ENCODE measurements at places on chromosomes 1 and 21. TPM values are rescaled to one million over a fixed set of nuclear protein-coding genes. Genes with fewer than 3 reads are reported as not detected.

Gene SPATA6
- 10.8 TPM for total RNA-seq

Gene HPCAL4
- 2.5 TPM for total RNA-seq

Gene ZNF593OS
- not detected for total RNA-seq

Gene NCAM2
- 5.4 TPM for total RNA-seq

Gene ADGRL2
- total RNA-seq, result 42.2 TPM

Gene SPATA46
- total RNA-seq, result not detected

Gene ARHGAP30
- total RNA-seq, result 3.7 TPM

Gene LAPTM5
- total RNA-seq, result 31.5 TPM

Gene CRP
- not detected for total RNA-seq

Gene CELA3B
- total RNA-seq, result not detected

Gene PLEKHN1
- total RNA-seq, result not detected

Gene RCSD1
- 41.6 TPM for total RNA-seq

Gene CRABP2
- total RNA-seq, result not detected

Gene FMO5
- 8.2 TPM for total RNA-seq

Gene SMPDL3B
- not detected for total RNA-seq

Gene HSD3B2
- not detected for total RNA-seq

Gene SLAMF6
- 0.46 TPM for total RNA-seq

Gene CDC14A
- 2.7 TPM for total RNA-seq

Gene SPRR5
- not detected for total RNA-seq

Gene TRIM67
- 0.11 TPM for total RNA-seq

Gene APCS
- total RNA-seq, result not detected

Gene USP33
- total RNA-seq, result 26.9 TPM

Gene NECAP2
- total RNA-seq, result 17.7 TPM

Gene NOTCH2NLA
- total RNA-seq, result 6.6 TPM

Gene ITLN1
- 9.2 TPM for total RNA-seq

Gene GSTM5
- total RNA-seq, result 2.8 TPM

Gene RYR2
- total RNA-seq, result 694 TPM

Gene NBPF4
- total RNA-seq, result not detected

Gene MYBPH
- total RNA-seq, result not detected

Gene ARTN
- 0.49 TPM for total RNA-seq

Gene RPE65
- total RNA-seq, result not detected

Measured in Right ventricle myocardium inferior (tissue), 1 donor.